IMR-90 (cell line): ENCODE measurements at places on chromosomes 5 and 9. TPM values are rescaled to one million over a fixed set of nuclear protein-coding genes. Genes with fewer than 3 reads are reported as not detected.

Gene BTF3
- 211 and 225 TPM in 2 replicates for total RNA-seq

GRCh38 chr9:16721972-16722371, 148.5 kb downstream of the BNC2 start:
- peak; percentile 30 for DNase-seq

GRCh38 chr5:170238456-170239196, 5.8 kb downstream of the C5orf58 start:
- DNase-seq = no peak

- DNase-seq = no peak
Observed at GRCh38 chr5:65244031-65244430, 237.7 kb downstream of the ADAMTS6 start.

DNA sequence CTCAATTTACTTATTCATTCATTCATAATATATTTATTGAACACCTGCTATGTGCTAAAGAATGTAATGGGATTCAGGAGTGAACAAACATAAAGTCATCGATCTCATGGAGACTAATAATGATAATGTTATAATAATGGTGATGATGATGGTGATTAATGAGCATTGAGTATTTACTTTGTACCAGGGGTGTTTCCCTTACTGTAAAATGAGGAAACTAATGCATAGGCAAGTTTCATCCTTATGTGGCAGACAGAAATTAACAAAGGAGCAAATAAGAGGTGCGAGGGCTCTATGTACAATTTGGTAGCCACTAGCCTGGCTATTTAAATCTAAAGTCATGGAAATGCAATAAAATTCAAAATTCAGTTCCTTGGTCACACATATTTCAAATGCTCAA, 11.1 kb upstream of the LCP2 start:
- DNase-seq = no peak

DNA sequence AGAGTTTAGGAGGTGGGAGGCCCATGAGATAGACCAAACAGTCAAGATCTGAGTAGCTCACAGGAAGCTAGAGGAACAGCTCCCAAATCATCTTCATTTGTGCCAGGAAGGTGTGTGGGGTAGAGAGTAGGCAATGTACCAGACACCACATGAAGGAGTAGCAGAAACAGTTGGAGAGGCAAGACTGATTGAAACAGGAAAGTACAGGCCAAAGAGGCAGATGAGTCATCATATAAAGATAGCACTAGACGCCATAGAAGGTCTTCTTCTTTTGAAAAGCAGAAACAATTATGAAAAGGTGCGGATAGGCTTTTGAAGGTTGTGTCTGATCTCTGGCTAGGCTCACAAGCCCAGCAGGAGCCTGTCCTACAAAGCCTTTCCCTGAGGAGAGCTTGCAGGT, 62.7 kb upstream of the PALM2AKAP2 start:
- DNase-seq = peak; percentile 7

Gene LOX
- total RNA-seq = 261 and 277 TPM in 2 replicates

- DNase-seq = no peak
Observed at GRCh38 chr5:1028481-1029281, 20.1 kb downstream of the NKD2 start.
